ENCODE measurements at places on chromosomes 12 and 14.

GRCh38 chr12:132123970-132124765 is 20.0 kb downstream of the DDX51 start:
- no peak for DNase-seq

- DNase-seq = no peak
Measured at GRCh38 chr14:71319666-71320065, 412.4 kb downstream of the PCNX1 start.

DNA sequence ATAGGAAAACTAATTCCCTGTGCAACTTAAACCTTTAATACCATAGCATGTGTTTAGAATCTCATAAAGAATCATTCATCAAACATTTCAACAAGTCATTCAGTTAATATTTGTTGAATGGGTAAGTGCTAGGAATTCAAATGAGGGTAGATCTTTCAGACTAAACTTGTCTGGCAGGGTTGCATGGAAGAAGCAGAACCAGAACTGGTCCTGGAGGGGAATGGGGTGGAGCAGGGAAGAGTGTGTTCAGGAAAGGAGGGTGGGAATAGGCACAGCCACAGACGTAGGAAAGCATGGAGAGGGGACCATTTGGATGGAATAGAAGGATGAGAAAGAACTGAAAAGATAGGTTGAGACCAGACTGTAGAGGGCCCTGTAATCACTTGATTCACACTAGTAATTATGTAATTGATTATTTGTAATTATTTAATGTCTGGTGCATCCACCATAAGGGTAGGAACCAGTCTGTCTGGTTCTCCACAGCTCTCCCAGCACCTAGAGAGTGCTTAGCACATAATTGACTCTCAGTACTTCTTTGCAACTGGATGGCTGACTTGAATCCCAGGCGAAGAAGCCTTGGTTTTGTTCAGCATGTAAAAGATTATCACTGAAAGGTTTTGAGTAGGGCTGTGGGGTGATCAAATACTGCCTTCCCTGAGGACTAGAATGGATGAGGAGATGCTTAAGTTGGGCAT is 3.0 kb upstream of the MAP3K9 start:
- no peak for DNase-seq

- no peak for DNase-seq
Measured at GRCh38 chr14:88798156-88798555, 5.4 kb upstream of the EML5 start.

DNA sequence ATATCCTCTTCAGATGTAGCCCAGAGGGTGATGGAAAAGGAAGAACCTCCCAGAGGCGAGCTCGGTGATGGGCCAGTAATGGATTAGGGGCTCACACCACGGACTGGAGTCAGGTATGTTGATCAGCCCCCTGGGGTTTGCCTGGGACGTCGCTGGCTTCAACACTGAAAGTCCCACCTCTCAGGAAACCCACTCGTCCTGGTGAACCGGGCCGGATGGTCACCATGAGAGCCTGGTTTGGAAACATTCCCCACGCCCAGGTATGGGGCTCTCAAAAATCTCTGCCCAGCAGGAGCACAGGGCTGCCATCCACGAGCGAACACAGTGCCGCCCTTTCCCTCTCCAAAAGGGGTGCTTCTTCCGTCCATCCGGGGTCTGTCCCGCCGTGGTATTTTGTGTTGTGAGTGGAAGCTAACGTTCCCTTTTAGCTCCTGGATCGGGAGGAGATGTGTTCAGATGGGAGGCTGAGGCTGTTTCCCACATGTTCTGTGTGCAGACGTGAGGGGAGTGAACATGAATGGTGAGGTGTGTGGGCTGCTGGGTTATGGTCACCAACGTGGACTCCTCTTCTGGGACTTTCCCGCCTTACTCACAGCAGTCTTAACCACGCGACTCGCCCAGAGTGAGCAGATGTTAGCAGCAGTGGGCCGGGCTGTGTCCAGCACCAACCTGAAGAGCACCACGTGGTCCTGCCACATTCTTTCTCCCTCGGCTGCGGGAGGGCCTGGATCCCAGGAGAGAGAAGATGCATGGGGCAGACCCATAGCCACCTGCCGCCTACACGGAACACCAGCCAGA is 139.2 kb downstream of the KIF26A start:
- DNase-seq = no peak

- peak; percentile 82 for DNase-seq
Measured at GRCh38 chr12:16350682-16351081, 3.2 kb downstream of the MGST1 start.

- DNase-seq = no peak
Measured at GRCh38 chr12:105338966-105339365, 8.5 kb downstream of the C12orf75 start.

DNA sequence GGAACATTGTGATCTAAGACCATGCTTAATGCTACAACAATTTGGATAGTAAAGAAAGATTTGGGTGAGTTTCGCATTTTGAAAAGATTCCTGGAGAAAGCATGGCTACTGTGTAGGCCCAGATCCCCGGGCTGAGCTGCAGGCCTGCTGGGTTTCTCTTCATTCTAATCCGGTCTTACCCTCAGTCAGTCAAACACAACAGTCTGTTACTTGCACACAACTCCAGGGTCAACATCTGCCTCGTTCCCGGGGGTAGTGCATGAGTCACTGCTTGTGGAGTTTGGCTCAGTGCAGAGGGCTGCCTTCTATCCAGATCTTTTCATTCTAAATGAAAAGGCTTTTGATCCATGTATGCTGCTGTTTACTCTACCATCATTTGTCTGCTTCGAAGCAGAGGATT is 60.4 kb upstream of the SEL1L start:
- no peak for DNase-seq

- no peak for DNase-seq
Measured at GRCh38 chr12:2391740-2392331, 339.0 kb downstream of the CACNA1C start.

- DNase-seq = no peak
Measured at GRCh38 chr14:44613061-44613712, 106.1 kb upstream of the FSCB start.

DNA sequence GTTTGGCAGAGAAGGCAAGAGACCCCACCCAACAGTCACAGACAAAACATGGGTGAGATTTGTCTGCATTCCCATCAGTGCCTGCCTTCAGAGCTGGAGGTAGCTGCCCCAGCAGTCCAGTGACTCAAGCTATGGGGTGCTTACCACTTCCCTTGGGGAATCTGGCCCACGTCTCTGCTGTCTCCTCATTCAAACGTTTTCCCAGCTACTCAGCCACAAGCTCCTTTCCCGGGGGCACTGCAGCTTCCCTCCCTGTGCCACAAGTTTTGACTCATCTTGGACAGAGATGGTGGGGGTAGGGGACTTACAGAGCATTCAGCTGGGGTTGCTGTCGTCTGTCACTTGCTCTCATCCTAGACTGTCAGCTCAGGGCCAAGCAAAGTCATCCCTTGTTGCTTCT is 66.6 kb downstream of the FBXL14 start:
- peak; percentile 80 for DNase-seq

GRCh38 chr14:75513911-75514672 is 8.2 kb upstream of the BATF start:
- DNase-seq = no peak

GRCh38 chr12:125922330-125922729 is 857.1 kb downstream of the AACS start:
- DNase-seq = no peak
